ENCODE measurements at places on chromosomes 6 and 20.

- no peak for DNase-seq
Measured at GRCh38 chr6:165266621-165267020, 42.8 kb downstream of the C6orf118 start.

GRCh38 chr6:106316375-106316766 is 9.2 kb downstream of the ATG5 start:
- no peak for DNase-seq

GRCh38 chr6:127952831-127953230 is 52.0 kb upstream of the THEMIS start:
- DNase-seq: peak; percentile 11

GRCh38 chr6:52077180-52077884 is 10.1 kb downstream of the PKHD1 start:
- DNase-seq: no peak

GRCh38 chr6:49553384-49553783 is 2.9 kb downstream of the C6orf141 start:
- DNase-seq: peak; percentile 75

GRCh38 chr6:36382976-36383375 is 4.5 kb downstream of the ETV7 start:
- DNase-seq: no peak

DNA sequence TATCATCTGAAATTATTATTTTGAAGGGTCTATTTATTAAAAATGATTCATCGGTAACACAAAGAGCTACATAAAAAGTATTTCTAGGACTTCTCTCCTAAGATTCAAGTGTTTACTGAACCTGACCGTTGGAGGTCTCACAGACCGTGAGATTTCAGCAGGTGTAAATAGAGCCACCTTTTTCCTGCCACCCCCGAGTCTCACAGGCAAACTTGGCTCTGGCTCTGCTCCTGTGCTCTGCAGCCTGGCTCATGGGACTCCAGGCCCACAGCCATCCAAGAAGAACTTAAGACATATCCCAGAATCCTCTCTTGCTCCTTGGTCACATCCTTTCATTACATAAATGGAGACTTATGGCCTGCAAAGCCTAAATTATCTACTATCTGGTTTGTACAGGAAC is 67.8 kb upstream of the AGPAT4 start:
- no peak for DNase-seq

- DNase-seq: no peak
Measured at GRCh38 chr6:42877695-42878094, 1.7 kb upstream of the RPL7L1 start.

DNA sequence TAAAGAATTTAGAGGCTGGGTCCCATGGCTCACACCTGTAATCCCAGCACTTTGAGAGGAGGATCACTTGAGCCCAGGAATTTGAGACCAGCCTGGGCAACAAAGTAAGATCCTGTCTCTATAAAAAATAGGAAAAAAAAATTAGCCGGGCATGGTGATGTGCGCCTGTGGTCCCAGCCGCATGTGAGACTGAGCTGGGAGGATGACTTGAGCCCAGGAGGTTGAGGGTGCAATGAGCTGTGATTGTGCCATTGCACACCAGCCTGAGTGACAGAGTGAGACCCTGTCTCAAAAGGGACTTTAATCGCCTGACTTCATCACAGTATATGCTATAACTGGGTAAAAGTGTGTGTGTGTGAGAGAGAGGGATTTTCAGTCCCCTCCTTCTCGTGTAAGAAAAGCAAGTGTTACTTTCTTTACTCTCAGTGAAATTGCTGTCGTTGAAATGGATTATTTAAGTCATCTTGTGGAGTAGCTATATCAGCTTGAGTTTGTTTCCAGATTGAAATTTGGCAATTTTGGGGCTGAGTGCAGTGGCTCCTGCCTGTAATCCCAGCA is 7.5 kb downstream of the NCOA3 start:
- no peak for DNase-seq

GRCh38 chr6:167851370-167851952 is 24.8 kb downstream of the AFDN start:
- DNase-seq: no peak

DNA sequence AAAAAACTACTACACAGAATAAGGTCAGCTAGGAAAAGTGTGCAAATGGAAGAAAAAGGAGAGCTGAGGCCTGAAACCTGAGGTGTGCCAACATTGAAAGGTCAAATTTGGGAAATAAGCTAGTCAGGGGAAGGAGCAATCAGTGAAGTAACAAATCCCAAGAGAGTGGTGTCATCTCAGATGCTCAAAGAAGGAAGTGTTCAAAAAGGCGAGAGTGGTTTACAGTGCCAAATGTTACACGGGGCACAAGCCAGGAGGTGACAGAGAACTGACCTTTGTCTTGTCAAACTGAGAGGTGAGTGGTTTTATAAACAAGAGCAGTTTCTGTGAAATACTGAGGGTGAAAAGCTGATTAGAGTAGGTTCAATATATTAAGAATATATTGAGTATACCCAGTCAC is 83.0 kb upstream of the TCF21 start:
- DNase-seq: no peak

DNA sequence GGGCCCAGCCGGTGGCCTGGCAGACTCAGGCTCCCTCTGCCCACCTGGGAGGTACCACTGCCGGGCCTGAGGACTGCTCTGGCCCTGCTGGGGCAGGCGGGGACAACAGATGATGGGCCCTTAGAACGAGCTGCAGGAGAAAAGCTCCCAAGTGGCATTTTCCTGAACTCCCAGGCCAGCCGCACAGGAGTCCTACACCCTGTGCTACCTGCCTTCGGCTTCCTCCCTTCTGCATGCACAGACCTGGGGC is 41.3 kb downstream of the DSTN start:
- DNase-seq: no peak

GRCh38 chr6:11920566-11920965 is 91.5 kb upstream of the HIVEP1 start:
- DNase-seq: no peak

- DNase-seq: no peak
Measured at GRCh38 chr6:125363824-125364165, 62.0 kb upstream of the HDDC2 start.

DNA sequence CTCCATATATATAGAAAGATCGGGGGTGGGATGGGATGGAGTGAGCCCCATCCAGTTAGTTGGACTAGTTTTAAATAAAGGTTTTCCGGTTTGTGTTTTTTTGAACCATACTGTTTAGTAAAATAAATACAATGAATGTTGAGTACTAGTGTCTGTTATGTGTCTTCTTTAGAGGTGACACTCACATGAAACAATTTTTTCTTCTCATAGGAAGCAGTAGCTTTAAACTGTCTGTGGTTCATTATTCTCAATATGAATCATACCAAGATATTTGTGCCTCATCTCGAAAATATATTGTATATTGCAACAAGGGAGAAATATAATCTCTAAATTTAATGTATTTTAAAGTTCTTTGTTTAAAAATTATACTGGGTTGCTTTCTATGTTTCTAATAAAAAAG is 33.4 kb downstream of the HSF2 start:
- DNase-seq: peak; percentile 30

GRCh38 chr6:31114541-31114878 is at the start of gene PSORS1C1:
Gene PSORS1C1 (plus strand): TSS chr6:31114800. CDS start chr6:31129633, 14,833 bp downstream.
- peak; percentile 94 for DNase-seq
